ENCODE measurements at places on chromosomes 7 and 10. TPM values are rescaled to one million over a fixed set of nuclear protein-coding genes. Genes with fewer than 3 reads are reported as not detected.

GRCh38 chr7:93756890-93757289, 133.7 kb downstream of the TFPI2 start:
- no peak for DNase-seq

- DNase-seq: no peak
These were observed 33.0 kb downstream of the LRRC72 start for GRCh38 chr7:16559497-16560179.

DNA sequence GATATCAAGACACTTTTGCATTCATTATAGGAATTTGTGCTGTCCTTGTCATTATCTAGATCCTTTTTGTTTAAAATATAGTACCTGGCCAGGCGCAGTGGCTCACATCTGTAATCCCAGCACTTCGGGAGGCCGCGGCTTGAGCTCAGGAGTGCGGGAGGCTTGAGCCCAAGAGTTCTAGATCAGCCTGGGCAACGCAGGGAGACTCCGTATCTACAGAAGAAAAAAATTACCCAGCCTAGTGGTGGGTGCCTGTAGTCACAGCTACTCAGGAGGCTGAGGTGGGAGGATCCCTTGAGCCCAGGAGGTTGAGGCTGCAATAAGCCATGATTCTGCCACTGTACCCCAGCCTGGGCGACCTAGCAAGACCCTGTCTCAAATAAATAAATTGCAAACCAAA, 621 bp upstream of the MORN4 start:
- DNase-seq: no peak

GRCh38 chr7:38716397-38716796, 85.2 kb upstream of the AMPH start:
- no peak for DNase-seq

CLRN3 gene
- not detected for total RNA-seq

TBX20 gene
- 180 TPM for total RNA-seq

MYH16 gene
- not detected for total RNA-seq
